ENCODE measurements at places on chromosomes 1 and 21.

GRCh38 chr1:201376464-201377374, 761 bp downstream of the TNNT2 start:
- DNase-seq, result no peak

- no peak for DNase-seq
Measured at GRCh38 chr1:228374711-228375577, 31.7 kb downstream of the TRIM11 start.

- no peak for DNase-seq
Measured at GRCh38 chr1:5394111-5394510, 598.1 kb downstream of the NPHP4 start.

DNA sequence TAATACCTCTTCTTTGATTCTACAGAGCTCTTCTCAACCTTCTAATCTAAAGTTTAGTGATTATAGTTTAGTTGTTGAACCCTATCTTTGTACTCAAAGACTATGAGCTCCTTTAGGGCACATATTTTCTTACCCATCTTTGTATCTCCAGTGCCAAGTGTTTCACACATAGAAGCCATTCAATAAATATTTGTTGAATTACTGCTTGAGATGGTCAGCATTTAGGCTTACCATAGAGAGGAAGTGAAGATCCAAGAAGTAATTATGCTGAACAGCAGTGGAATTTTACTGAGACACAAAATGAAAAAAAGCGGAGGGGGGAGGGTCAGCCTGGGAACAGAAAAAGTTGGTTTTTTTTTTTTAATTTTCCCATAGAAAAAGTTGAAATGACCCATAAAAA, 21.9 kb downstream of the PIK3R3 start:
- DNase-seq, result no peak

DNA sequence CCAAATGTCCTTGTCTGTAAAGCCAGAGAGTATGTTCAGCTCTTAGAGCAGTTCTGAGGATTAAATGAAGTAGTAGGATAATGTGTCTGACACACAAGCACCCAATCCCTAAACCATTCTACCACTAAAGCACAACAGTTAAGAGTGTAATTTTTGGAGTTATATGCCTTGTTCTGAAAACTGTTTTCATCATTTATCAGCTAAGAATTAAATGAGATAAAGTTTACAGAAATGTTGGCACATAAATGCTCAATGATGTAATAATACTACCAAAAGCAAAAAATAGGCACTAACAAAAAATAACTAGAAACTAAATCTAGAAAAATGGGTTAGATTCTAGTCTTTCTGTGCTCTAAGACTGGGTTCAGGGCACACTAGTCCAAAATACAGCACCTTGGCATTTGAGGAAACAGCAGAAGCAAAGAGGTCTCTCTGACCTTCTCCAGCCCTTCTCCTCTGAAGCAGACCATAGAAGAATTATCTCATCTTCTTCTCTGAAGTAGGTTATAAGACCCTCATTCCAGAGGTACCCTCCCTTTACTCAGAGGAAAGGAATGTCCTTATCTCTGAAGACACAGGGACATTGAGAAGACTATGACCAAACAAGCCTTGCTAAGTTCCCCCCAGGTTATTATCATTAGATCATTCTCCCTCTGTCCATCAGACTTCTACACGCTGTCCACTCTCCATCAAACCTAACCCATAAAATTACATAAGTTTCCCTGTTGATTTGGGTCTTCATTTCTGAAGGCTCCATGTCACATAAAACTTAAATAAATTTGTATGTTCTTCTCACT, 20.6 kb downstream of the ABL2 start:
- no peak for DNase-seq

- no peak for DNase-seq
Measured at GRCh38 chr1:85243372-85243771, 16.1 kb downstream of the C1orf52 start.

DNA sequence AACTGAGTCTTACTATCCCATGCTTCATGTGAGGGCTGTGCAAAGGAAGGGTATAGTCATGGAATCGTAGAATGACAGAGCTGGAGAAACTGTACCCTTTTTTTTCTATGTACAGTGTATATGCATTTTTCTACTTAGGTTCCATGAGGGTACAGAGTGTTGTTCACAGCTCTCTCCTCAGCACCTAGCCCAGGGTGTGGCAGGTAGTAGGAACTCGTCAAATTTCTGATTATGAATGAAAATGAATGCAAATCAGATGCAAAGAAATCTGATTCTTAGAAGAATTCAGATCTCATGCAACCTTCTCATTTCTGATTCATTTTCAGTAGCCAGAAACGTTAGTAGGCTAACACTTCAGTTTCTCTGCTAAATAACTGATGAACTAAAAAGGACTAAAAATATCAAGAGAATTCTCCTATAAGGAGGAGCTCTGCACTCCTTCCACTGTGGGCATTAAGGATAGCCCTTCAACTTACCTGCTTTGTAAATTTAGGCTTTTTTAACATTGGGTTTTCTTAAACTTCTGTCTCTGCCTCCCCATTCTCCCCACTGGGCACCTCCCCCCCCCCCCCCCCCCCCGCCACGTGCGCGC, 18.0 kb upstream of the HHAT start:
- DNase-seq, result no peak

DNA sequence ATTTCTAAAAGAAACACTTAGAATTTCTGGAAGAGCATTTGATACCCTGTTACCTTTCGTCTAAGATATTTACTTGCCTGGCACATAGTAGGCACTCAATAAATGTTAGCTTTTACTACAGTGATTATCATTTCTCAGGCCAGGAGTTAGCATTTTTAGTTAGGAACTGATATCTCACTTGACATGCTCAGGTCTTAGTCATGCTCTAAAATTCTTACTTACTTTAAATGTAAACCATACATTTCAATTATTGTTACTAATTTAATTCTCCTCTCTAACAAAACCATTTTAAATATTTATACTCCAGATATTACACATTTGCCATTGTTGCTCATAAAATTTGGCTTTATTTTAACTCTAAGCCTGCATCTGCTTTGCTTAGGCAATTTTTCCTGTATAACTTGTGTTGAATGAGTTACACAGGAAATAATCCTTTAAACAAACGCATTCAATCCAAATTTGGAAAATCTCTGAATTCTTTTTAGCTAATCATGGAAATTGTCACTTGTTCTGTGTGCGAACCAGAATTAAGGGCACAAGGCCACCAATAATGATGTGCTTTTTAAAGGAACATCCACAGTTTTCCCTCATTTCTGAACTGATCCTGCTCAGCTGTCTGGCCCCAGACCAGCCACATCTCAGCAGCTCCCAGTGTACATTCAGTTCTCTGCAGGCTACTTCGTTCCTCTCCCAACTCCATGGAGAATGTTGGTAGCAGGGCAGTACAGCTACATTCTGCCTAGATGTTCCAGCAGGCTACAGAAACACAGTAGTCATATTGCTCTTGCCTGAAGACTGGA, 15.6 kb downstream of the NIBAN1 start:
- no peak for DNase-seq

GRCh38 chr1:167708940-167709389, 12.8 kb upstream of the MPZL1 start:
- DNase-seq, result no peak

DNA sequence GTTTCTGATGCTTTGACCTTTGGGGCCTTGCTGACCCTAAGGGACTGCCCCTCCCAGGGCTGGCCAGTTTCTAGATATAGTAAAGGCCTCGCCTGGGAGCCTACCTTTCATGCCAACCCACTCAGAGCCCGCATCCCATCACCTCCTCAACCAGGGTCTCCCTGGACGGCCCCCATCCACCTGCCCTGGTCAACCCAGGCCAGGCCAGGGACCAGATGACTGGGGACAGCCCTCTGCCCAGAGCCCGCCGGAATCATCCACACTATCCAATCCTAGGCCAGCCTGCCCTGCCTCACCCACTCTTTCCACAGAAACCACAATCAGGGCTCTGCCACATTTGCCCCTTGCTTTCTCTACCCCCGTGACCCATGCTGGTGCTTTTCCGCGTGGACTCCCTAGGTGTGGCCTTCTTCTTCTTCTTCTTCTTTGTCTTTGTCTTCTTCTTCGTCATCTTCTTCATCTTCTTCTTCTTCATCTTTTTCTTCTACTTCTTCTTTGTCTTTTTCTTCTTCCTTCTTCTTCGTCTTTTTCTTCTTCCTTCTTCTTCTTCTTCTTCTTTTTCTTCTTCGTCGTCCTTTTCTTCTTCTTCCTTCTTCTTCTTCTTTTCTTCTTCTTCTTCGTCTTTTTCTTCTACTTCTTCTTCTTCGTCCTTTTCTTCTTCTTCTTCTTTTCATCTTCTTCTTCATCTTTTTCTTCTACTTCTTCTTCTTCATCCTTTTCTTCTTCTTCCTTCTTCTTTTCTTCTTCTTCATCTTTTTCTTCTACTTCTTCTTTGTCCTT, 11.5 kb upstream of the H6PD start:
- no peak for DNase-seq

GRCh38 chr1:153921080-153921802, 1.5 kb downstream of the GATAD2B start:
- no peak for DNase-seq

DNA sequence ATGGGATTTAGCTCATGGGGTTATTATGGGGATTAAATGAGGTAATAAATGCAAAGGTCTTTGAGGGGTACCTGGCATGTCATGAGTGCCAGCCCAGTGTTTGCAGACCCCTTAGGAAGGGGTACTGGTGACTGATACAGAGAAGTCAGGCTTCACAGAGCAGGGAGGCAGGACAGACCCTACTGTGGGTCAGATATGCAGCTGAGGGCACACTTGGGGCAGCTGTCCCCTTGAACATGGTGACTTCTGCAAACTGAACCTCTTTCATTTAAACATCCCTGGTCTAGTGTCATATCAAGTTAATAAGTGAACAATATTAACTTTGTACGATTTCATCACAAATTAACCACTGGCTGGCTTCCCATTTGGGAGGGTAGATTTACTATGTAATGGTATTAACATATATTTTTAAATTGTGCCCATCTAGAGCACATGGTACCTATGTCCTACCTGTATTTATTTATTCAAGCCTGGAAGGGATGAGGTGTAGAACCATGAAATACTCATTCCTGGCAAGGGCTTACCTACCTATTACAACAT, 25.9 kb downstream of the STPG1 start:
- no peak for DNase-seq

GRCh38 chr1:17831597-17831996, 76.5 kb downstream of the ACTL8 start:
- DNase-seq, result no peak

- DNase-seq, result no peak
Measured at GRCh38 chr21:28174701-28175100, 818.0 kb downstream of the LTN1 start.

- DNase-seq, result no peak
Measured at GRCh38 chr1:180505732-180506335, 3.5 kb upstream of the ACBD6 start.

DNA sequence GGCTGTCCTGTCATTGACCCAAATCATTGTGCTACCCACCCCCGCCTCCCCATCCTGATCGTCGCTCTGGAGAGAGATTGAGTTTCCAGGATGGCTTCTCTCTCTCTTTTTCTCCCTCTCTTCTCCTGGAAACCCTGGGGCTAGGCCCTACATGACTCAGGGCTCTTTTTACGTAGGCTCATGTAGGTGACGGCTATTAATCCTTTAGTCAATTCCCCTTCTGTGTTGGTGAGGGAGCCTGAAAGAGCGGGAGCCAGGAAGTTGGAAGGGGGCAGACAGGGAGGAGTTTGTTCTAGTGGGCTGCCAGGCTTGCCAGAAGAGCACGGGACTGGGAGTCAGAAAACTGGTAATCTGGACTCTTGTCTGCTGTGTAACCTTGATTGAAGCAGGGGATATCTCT, 9.7 kb downstream of the ATP2B4 start:
- DNase-seq, result no peak

- no peak for DNase-seq
Measured at GRCh38 chr1:84869720-84870119, 23.3 kb downstream of the LPAR3 start.
